Activated CD8-positive, alpha-beta memory T cell treated with anti-CD3 and anti-CD28 coated beads, Interleukin-2, amount 10 ng/mL, durations not matched to agents 7 days and 5 days (primary cell): ENCODE measurements at places on chromosomes 2 and 18. TPM values are rescaled to one million over a fixed set of nuclear protein-coding genes. Genes with fewer than 3 reads are reported as not detected.

MC4R gene
- not detected for total RNA-seq

GRCh38 chr2:142914507-142915313, 37.2 kb downstream of the KYNU start:
- H3K4me3 ChIP-seq: no peak overlapping the region
- no peak for DNase-seq
- H3K27ac ChIP-seq: no peak overlapping the region

RABL2A gene
- 19.5 TPM for total RNA-seq

ANKRD62 gene
- total RNA-seq: not detected

OR6B2 gene
- total RNA-seq: not detected
